ENCODE measurements at places on chromosomes 3 and 15. TPM values are rescaled to one million over a fixed set of nuclear protein-coding genes. Genes with fewer than 3 reads are reported as not detected.
A peak's percentile ranks its signal among the peaks of the same experiment; 100 is the strongest.

MAP1A gene
- total RNA-seq: 1.4 TPM

TLR9 gene
- 0.04 TPM for total RNA-seq

TYRO3 gene
- total RNA-seq: 6.3 TPM

ATP8B4 gene
- not detected for total RNA-seq

LZTFL1 gene
- 11.9 TPM for total RNA-seq

ZPLD1 gene
- 0.07 TPM for total RNA-seq

NDN gene
- total RNA-seq: 25.0 TPM

LXN gene
- total RNA-seq: 179 TPM

DNA sequence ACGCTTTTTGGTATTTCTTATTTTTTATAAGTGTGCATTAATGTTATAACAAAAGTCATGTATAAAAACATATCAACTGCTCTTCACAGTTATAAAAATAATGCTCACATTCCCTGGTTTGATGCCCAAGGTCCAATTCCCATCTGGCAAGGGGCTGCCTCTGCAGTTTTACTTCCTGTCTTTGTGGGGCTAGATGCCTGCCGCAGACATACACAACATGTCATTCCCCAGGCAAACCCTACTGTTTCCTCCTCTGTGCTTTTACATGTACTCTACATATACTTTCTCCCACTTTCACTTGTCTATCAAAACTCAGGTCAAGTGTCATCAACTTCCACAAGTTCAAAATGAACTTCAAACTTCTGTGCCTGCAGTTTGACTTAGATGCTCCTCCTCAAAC lies 60.5 kb upstream of the ETV5 start:
- no peak for DNase-seq

GRCh38 chr3:52428151-52429005 lies 16.5 kb downstream of the SEMA3G start:
- peak; percentile 65 for DNase-seq

DNA sequence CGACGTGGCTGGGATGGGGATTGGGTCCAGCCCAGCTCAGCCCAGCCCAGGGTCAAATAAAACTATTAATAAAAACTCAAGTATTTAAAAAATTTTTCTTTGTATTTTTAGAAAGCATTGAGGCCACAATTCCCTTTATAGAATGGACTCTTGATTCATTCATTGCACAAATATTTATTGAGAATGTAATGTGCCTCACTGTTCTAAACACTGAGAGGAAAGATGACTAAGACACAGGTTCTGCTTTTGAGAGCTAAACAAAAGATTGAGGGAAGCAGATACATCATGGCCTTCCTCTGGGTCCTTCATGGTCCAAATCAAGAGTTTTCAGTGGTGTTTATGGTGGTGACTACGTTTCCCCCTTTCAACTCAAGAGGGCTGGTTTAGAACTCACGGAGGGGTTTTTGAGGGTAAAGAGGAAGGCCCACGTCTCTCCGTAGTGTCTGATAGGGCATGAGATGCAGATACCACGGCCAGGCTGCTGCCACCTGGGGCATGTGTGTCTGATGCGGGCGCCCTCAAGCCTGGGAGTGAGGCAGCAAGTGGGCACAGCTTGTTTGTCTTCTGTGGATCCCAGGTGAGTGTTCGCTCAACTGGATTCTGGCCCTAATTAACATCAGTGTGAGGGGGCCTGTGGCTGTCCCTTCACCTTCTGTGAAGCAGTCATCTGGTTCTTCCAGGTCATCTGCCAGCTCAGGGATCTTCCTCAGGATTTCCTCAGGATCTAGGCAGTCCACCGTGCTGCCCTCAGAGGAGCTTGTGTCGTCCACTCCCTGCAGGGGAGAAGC lies 73.5 kb upstream of the SCN5A start:
- DNase-seq: peak; percentile 55

DNA sequence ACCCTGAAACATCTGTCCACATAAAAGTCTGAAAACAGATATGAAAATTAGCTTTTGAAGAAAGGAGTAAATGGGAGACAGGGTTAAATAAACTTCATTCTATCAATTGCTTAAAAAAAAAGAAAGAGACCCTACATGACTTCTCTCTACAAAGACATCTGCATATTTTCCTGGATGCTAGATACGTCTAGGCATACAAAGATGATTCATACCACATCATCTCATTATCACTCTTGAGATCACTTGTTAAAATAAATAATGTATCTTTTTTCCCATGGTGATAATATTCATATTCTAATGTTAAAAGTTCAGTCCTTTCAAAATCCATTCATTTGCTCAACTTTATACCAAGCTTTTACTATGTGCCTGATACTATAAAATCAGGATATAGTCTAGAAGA lies 295.8 kb downstream of the MAGI1 start:
- DNase-seq: no peak

GRCh38 chr15:95405447-95405846 lies 925.1 kb upstream of the NR2F2 start:
- DNase-seq: no peak

GRCh38 chr3:35200056-35200455 lies 439.3 kb upstream of the ARPP21 start:
- DNase-seq: no peak

DNA sequence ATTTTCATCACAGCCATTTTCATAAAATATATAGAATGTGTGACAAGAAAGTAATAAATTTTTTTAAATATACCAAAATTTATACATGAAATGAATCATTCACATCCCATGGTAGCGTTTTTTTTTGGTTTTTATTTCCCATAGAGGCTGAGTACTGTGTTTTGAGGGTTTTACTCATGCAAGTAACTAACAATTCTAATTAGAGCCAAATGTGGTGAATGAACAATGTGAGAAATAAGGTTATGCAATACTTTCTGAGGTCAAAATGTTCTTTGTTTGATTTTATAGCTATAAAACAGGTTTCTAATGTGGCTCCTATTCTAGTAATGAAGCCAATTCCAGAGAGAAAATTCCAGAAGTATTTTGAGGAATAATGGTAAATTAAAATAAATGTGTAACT lies 386.8 kb downstream of the TBC1D5 start:
- DNase-seq: no peak

DNA sequence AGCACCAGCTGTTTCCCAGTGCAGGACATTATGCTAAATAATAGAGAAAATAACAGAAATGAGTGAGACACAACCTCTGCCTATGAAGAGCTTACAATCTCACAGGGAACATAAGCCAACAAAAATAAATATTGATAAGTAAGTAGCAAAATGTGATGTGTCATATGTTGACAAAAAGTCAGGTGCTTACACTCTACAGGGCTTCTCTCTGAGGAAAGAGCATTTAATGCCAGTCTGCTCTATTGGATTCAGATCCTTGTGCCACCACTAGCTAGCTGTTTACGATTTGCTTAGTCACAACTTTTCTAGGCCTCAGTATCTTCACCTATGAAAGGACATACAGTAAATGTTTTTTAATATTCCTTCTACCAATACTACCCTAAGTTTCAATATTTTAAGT lies 500.9 kb upstream of the NAALADL2 start:
- no peak for DNase-seq

GRCh38 chr3:110311541-110311940 lies 760.1 kb upstream of the NECTIN3 start:
- no peak for DNase-seq

DNA sequence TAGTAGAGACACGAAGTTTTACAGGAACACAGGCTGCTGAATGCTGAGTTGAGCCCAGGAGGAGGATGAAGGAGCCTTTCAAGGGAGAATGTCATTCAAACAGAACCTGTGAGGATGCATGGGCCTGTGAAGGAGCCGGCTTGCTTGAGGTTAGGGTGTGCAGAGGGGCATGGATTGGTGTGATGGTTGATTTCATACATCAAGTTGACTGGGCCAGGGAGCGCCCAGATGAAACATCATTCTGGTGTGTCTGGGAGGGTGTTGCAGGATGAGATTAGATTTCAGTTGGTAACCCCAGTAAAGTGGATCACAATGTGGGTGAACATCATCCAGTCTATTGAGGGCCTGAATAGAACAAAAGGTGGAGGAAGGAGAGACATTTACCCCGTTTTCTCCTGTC lies 243.6 kb downstream of the EDEM1 start:
- no peak for DNase-seq

DNA sequence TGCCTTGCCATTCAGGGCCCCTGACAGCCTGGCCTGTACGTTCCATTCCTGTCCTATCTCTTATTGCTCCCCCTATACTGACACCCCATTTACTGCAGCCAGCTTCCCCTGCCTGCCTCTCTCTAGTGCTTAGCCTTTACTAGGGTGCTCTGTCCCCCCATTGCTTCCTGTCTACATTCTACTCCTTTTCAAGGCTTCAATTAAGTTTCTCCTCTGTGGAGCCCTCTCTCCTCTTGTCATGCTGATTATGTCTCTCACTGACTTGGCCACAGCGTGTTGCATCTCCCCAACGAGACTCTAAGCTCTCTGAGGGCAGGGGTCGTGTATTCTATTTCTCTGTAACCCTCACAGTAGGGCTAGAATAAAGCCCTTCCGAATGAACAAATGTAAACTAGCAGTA lies 185.2 kb downstream of the RPLP1 start:
- DNase-seq: no peak

DNA sequence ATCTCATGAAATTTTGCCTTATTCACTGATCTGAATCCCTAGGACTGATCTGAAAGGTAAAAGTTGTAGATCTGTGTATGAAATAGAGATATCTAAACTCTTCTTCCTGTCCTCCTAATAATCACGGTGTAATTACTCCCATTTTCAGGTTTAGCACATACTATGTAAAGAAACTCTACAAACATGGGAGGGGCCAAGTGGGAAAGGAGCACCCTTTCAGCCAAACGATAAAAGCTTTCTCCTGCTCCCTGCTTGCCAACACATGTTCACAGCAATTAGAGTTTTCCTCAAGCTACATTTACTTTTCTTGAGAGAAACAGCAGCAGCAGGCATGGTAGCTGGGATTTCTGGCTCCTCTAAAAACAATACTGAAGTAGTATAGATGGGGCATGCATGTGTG lies 71.6 kb downstream of the CHAC1 start:
- no peak for DNase-seq

DNA sequence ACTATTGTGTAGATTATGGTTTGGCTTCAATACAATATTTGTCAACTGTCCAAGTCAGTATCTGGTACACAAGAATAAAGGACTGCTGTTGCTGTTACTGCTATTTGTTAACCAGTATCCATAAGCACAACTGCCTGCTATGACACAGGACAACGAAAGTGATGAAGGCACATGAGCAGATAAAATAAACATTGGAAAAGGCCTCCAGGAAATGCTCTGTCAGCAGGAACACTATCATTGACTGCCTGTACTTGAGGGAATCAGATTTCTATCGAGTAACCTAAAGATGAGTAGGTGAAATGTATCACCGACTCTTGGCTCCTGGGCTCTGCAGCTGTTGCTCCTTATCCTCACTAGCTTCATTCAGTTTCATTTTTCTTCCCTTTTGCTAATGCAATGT lies 56.5 kb downstream of the FMN1 start:
- DNase-seq: no peak

GRCh38 chr3:37725842-37726241 lies 135.8 kb upstream of the CTDSPL start:
- DNase-seq: no peak

DNA sequence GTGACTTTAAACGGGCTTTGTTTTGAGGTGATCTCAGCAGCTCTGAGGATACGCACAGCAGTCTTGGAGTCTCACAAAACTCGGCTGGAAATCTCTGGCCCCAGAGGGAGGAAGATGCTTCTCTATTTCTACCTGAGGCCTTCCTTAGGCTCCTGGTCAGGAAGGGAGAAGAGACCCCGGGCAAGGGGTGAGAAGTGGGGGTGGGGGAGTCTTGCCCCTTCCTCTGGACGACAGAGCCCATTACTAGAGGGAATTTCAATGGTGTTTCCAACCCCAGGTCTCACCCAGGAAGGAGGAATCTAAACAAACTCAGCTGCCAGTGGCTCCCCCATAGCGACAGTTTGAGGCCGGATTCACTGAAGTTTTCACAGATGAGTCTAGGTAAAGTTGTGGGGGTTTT lies 37.4 kb upstream of the PCSK6 start:
- no peak for DNase-seq

DNA sequence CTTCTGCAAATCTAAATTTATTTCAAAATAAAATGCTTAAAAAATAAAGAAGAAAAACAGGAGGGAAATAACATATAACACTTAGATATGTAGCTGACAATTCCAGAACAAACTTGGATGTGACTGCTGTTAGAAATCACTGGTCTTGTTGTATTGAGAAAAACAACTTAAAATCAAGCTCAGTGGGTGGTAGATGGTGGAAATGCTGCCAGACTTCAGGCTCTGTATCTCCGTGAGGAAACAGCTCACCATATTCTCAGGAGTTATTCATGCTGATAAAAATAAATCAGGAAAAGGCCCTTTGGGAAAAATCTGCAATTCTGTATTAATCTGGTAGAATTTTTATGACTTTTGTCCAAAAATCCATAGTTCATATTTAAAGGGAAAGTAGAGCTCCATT lies 477.6 kb downstream of the RAP2B start:
- no peak for DNase-seq

- peak; percentile 5 for DNase-seq
These were observed 39.7 kb upstream of the PYGO1 start for GRCh38 chr15:55627730-55628368.
